ENCODE measurements at places on chromosomes 13 and 19. TPM values are rescaled to one million over a fixed set of nuclear protein-coding genes. Genes with fewer than 3 reads are reported as not detected.

The PRX gene
- total RNA-seq = 1.9 TPM

The CACNG8 gene
- not detected for total RNA-seq

The KLK10 gene
- 1.8 TPM for total RNA-seq

The RNF225 gene
- total RNA-seq = not detected

The NUP62 gene
- 21.3 TPM for total RNA-seq

The CCDC169 gene
- 2.6 TPM for total RNA-seq

The C5AR2 gene
- total RNA-seq = 0.53 TPM

The TEX26 gene
- 0.36 TPM for total RNA-seq

The OXGR1 gene
- total RNA-seq = 0.63 TPM

The POLD1 gene
- total RNA-seq = 18.2 TPM

The TTYH1 gene
- total RNA-seq = 7.0 TPM

The NLRP4 gene
- not detected for total RNA-seq

The CYP2F1 gene
- not detected for total RNA-seq

The FARP1 gene
- total RNA-seq = 29.0 TPM

The DMKN gene
- 64.1 TPM for total RNA-seq

The ZNF100 gene
- total RNA-seq = 9.7 TPM

The PCDH20 gene
- total RNA-seq = 10.2 TPM

The ZNF559 gene
- total RNA-seq = 18.1 TPM

The PRKCG gene
- not detected for total RNA-seq

The CCDC159 gene
- total RNA-seq = 14.6 TPM

The YJEFN3 gene
- 0.72 TPM for total RNA-seq

The SIAH3 gene
- 0.04 TPM for total RNA-seq

The FUT1 gene
- total RNA-seq = 2.4 TPM

The CLEC4M gene
- 0.80 TPM for total RNA-seq

The PSMC4 gene
- total RNA-seq = 81.5 TPM

The KLK11 gene
- total RNA-seq = not detected

The ZNF154 gene
- total RNA-seq = 11.1 TPM

The LYPD5 gene
- 0.20 TPM for total RNA-seq

The CGB3 gene
- 1.1 TPM for total RNA-seq

The SOX21 gene
- total RNA-seq = 0.90 TPM

The KLK12 gene
- total RNA-seq = not detected

The LILRA1 gene
- not detected for total RNA-seq

The CPT1C gene
- 6.7 TPM for total RNA-seq

The PROZ gene
- 5.4 TPM for total RNA-seq

The TMEM272 gene
- total RNA-seq = 0.20 TPM

The ZNF835 gene
- not detected for total RNA-seq

The NALCN gene
- 0.48 TPM for total RNA-seq

The KRTDAP gene
- 1.6 TPM for total RNA-seq

The SOHLH2 gene
- total RNA-seq = 0.93 TPM

The ATCAY gene
- total RNA-seq = 0.28 TPM

The ZNF415 gene
- total RNA-seq = 24.1 TPM

The GDF15 gene
- total RNA-seq = 123 TPM

The RB1 gene
- 41.0 TPM for total RNA-seq

The FGF22 gene
- 0.20 TPM for total RNA-seq

The CEACAM7 gene
- 6.3 TPM for total RNA-seq

The ZNF582 gene
- 3.9 TPM for total RNA-seq

The MBD3L3 gene
- not detected for total RNA-seq

The SLC35E1 gene
- 38.3 TPM for total RNA-seq

The CFAP97D2 gene
- not detected for total RNA-seq

The NOTCH3 gene
- 17.2 TPM for total RNA-seq

The CEACAM16 gene
- 0.73 TPM for total RNA-seq

The ZNF223 gene
- total RNA-seq = 12.9 TPM

The PRSS57 gene
- total RNA-seq = 2.4 TPM

The CGB8 gene
- 0.50 TPM for total RNA-seq

The AMER2 gene
- 0.24 TPM for total RNA-seq

Measured in hepatocyte (in vitro differentiated cells).